Activated T-cell treated with anti-CD3 and anti-CD28 coated beads, Interleukin-2, amount 50 U/mL, for 48 hours (primary cell): ENCODE measurements at places on chromosomes 11 and 22.

GRCh38 chr11:10623797-10624761, 55.6 kb upstream of the LYVE1 start:
- no peak for DNase-seq

- no peak for DNase-seq
Measured at GRCh38 chr11:68582416-68583040, 101.8 kb upstream of the GAL start.

GRCh38 chr22:48535868-48536540, 1291.7 kb downstream of the BRD1 start:
- DNase-seq, result no peak

DNA sequence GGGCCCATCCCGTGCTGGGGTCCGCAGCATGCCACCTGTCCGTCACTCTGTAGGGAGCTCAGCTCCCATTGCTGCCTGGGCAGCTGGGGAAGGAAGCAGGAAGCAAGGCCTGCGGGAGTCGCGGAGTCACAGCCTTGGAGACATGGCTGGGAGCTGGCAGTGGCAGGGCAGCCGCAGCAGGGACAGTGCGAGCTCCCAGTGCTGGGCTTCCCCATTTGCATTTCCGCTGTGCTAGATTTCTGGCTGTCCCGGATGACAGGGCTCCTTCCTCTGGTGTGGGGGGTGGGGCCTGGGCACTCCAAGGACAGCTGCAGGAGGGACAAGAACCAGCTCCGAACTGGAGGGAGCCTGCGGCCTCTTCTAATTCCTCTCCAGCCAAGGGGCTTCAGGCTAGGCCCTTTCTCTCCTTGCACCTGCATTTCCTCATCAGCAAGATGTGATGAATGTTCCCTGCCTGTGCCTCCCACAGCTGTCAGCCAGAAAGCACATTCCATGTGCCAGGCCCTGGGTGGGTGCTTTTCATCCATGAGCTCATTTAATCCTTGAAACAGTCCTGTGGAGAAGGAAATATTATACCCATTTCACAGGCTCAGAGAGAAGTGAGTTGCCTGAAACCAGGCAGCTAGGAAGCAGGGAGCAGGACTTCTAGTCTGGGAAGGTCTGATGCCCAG, 48.0 kb downstream of the MYO7A start:
- DNase-seq, result no peak

DNA sequence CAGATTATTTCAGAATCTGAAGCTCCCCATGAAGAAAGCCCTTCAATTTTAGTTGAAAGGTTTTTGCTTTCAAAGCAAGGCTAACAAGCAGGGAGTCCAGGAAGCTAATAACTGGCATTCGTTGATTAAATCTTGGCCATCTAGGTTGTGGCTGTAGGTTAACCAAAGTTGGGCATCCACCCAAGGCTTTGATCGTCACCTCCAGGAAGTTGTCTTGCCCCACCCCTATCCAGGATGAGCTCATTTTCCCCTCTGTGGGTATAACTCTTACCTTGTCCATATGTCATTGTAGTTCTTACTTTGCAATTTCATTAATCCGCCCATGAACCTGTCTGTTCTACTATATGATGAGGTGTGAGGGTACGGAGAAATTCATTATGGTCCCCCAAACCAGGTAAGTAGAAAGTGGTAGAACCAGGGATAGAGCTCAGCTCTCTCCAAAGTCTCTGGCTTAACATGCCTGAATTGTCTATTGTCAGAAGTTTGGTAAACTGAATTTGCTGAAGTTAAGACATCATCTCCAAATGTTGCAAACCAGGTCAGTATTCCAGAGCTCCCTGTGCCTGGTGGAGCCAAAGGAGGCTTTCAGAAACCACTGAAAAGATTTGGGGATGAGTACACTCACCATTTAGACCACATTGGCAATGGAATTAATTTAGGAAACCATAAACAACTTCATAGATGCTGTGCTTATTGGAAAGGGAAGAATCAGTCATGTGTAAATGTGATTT, 97.1 kb downstream of the CD44 start:
- DNase-seq, result peak; percentile 57

GRCh38 chr11:61004180-61004611, 32.7 kb downstream of the CD6 start:
- DNase-seq, result peak; percentile 69

- no peak for DNase-seq
Measured at GRCh38 chr11:129720156-129720555, 95.5 kb upstream of the TMEM45B start.

DNA sequence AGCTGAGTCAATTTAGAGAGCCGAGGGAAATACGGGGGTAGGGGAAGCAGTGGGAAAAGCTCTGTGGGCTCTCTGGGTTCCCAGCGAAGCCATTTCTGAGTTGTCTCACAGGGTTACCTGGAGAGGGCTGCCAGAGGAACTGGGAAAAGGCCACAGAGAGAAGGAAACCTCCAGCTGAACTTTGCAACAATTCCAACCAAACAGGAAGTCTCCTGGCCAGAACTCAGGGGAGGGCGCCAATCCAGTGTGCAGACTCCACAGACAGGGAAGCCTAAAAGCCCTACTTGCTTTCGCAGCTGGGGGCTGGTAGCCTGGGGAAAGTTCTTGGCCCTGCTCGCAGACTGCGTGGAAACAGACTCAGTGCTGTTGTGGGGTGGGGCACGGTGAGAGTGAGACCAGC, 23.1 kb upstream of the GNAZ start:
- DNase-seq, result no peak

DNA sequence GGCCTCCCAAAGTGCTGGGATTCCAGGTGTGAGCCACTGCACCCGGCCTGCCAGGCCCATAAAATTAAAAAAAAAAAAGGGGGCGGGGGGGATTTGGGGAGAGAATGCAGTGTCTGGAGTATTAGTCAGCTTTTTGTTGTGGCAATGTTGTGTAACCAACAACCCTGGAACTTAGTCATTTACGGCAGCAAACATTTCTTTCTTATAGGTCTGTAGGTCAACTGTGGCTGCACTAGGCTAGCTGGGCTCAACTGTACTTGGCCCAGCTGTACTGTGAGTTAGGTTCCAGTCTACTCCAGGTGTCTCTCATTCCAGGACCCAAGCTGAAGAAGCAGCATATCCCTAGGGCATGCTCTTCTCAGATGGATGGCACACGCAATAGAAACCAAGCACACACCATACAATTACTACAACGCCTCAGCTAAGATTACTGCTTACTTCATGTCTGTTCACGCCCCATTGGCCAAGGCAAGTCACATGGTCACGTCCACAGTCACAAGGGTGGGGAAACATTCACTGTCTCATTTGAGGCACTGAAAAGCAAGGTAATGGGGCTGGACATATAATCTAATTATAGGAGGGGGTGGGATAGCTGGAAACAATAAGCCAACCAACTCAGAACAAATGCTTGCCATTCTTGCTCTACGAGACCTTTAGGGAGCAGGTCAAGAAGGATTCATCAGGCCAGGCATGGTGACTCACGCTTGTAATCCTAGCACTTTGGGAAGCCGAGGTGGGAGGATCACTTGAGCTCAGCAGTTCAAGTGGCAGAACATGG, 10.4 kb upstream of the SPINDOC start:
- DNase-seq, result no peak

DNA sequence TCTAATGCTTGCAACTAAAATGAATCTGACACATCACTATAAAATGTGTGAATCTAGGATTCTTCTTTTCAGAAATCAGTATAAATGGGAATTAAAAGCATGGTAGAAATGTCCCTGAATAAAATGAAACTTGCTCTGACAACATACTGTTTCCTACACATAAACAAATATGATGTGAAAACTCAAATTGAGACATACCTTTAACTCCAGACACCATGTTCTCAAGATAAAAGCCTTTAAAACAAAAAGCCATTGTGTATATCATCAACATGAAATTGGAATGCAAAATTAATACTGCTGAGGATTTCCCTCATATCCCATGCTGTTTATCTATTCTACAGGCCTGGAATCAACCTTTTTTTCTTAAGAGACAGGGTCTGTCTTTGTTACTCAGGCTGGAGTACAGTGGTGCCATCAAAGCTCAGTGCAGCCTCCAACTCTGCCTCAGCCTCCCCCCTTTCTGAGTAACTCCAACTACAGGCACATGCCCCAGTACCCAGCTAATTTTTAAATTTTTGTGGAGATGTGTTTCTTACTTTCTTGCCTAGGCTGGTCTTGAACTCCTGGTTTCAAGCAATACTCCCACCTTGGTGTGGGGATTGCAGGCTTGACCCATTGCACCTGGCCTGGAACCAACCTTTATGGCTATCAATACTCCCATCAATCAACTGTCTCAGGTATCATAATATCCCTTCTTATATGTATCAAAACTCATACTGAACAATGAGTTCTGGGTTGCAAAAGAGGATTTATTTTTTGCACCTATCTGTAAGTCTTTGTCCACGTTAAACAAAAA, 6.7 kb downstream of the TAF1D start:
- no peak for DNase-seq

- DNase-seq, result no peak
Measured at GRCh38 chr11:34134765-34135164, 29.3 kb downstream of the NAT10 start.

DNA sequence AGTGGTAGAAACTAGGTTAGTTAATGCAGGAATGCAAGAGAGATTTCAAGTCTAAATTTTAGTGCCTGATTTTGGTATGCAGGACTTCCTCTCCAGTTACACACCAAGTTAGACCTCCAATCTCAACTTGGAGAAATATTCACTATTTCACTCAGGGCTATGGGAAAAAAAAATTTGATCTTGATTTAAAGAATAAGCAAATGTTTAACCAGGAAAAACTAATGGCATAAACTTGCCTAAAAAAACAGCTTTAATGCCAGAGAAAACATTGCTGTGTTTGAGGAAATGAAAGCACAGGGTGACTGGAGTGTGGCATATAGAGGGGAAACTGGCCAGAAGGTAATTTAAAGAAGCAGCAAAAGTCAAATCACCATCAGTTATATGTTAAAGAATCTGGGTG, 575.4 kb upstream of the LRRC4C start:
- DNase-seq, result no peak

DNA sequence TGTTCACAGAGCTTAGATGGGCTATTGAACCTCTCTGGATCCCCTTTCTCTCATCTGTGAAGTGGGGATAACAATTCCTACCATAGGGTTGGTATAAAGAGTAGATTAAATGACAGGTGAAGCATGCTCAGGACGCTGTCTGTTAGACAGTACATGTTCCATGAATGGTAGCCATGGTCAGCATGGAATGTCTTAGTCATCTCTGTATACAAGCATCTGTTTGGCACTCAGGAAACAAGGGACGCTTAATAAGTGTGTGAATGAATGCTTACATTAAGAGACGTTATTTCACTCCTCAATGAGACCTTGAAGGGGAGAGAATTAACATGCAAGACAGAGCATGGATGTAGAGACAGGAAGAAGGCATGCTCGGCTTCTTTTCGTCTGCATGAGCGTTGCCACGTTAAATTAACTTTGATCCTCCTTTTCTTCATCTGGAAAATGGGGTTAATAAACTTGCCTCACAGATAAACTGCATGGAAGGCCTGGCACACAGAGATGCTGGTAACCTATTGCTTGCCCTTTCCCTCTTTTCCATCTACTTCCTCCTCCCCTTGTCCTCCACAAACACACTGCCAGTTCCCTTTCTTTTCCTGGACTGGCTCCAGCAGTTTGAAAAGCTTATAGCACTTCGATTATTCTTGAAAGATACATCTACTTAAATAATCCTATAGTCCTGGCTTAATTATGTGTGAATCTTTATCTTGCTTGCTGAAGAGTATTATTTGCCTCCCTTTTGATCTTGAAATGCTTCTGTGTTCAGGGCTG, 267.2 kb upstream of the MTNR1B start:
- DNase-seq, result no peak

GRCh38 chr22:36860017-36860416, 789 bp upstream of the NCF4 start:
- DNase-seq, result no peak

- DNase-seq, result no peak
Measured at GRCh38 chr11:33083918-33084317, 44.5 kb downstream of the TCP11L1 start.

GRCh38 chr11:57487021-57487778, 26.9 kb downstream of the RTN4RL2 start:
- no peak for DNase-seq

DNA sequence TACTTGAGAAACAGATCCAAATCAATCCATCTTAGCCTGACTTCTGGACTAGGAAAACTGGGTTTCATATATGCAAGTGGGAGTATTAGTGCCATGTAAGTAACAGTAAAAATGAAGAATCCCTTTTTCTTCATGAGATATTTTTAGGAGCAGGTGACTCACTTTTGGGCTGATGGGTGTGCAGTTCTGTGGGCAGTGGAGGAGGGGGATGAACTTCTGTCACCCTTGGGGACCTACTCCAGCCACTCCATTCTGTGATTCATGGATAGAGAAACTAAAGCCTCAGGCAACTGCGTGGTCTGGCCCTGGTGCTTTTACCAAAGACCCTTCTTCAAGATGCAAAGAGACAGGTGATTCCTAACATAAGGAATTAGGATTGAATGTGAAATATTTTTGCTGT, 208.6 kb upstream of the NARS2 start:
- no peak for DNase-seq

- no peak for DNase-seq
Measured at GRCh38 chr11:69131644-69132300, 24.0 kb upstream of the SMIM38 start.

DNA sequence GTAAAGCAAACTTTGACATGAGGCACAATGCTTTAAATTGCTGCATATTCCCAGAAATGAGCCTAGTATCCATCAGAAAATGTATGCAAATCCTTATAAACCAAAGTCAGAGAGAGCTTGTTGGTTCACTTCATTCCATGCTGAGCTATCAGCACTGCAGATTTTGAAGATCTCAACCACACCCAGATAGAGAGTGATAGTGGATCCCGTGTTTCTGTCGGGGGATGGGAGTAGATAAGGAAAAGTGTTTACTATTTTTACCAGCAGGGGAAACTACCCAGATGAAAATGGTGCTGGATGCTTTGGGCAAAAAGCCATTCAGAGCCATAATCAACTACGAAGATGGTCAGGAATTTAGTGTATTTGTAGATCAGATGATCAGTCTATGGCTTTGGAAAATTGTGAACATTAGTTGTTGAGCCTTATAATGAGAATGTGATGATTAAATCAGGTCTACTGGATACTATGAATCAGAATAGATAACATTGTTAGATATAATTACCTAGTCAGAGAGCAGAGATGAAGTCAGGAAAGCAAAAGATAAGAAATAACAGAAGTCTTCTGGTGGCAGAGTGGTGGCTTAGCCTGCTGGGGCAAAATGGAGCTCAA, 10.8 kb downstream of the OR51B6 start:
- no peak for DNase-seq

DNA sequence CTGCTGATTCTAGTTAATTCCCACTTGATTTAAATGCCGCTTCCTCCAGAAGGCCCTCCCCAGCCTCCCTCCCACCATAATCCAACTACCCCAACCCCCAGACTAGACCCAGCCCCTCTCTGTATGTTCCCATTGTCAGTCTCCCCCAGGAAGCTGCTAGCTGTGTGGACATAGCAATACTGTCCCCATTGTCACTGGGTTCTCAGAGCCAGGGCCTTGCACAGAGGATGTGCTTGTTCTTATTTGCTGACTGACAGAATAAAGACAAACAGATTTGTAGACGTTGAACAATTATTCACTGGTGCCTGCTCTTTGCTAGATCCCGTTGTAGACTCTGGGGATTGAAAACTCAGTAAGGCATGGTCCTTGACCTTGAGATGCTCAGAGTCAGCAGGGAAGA, 45.7 kb upstream of the NAV2 start:
- DNase-seq, result no peak

- DNase-seq, result no peak
Measured at GRCh38 chr11:8671193-8671612, 11.3 kb downstream of the TRIM66 start.
